ENCODE measurements at places on chromosomes 6 and 20.

- DNase-seq, result no peak
Measured at GRCh38 chr6:134658596-134658995, 291.3 kb downstream of the ALDH8A1 start.

DNA sequence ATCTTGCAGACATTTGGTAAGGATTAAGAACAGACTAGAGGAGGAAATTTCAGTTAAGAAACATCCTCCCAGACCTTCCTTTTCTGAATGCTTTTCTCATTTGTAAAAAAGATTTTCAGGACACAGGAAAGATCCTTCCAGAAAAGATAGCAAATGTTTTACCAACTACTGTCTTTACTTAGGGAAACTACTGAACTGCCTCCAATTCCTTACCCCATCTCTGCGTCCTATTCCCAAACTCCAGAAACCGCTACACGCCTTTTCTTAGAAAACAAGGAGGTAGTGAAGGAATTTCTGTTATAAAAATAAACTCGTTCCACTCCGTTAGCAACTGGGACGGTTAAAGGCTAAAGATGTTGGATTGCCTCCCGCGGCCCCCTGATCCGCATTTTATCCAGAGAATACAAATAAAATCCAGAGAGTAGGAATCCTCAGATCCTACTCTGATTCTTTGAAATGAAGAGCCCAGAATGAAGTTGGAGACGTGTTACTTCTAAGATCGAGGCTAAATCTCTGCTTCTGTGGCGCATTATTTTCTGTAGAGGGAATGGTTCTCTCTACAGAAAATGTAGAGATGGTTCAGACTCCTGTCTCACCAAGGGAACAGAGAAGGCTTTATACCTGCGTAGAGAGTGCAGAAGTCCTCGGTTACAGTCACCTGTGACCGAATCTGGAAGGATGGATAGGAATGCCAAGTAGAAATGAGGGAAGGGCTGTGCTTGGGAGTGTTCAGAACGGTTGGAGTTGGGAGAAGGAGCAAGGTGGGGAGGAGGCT, 133.0 kb downstream of the GPX5 start:
- no peak for DNase-seq

GRCh38 chr20:1446536-1446935, 20.1 kb downstream of the NSFL1C start:
- no peak for DNase-seq

DNA sequence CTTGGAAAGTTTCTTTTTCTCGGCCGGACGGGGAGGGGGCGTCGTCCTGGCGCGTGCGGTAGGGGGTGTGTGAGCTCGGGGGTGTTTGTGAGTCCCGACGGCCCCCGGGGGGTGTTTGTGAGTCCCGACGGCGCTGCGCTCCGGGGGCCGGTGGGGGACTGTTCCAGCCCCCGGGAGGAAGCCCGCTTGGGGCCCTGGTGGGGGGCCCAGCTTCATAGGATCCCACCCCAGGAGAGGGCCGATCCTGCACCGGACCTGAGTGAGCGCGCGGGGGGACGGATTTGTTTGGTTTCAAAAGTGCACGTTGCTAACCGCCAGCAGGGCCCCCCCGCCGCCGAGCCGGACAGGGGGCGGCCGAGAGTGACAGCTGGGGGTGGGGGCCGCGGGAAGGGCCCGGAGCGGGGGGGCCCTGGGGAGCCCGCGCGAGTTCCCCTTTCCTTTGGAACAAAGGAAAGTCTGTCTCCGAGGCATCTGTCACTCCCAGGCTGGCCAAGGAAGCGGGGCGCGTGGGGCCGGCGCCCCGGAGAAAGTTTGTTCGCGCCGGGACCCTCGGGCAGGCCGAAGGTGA, 485 bp downstream of the TGIF2 start:
- no peak for DNase-seq

DNA sequence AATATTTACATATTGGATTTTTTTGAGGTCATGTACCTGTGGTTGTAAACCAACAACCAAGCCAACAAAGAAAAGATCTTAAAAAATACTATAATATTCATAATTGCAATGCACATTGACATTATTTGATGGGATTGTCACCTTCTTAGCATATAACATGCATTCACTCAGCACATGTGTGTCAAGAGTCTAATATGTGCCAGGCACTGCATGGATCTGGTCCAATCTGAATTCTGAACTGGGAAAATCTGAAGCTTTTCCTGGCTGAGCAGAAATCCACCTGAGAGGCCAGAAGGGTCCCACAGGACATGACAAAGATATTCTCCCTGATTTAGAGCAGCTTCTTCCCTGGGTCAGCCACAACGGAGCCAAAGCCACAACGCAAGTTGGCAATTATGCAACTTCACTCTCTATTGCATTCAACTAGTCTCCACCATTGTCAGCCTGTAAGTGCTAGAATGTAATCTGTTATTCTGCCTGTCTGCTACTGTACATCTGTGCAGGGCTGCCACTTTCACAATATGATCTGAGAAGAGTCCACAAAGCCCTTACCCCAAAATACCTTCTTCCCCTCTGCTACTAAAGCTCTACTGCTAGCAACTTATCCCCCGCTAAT, 17.0 kb upstream of the DDO start:
- DNase-seq, result no peak

DNA sequence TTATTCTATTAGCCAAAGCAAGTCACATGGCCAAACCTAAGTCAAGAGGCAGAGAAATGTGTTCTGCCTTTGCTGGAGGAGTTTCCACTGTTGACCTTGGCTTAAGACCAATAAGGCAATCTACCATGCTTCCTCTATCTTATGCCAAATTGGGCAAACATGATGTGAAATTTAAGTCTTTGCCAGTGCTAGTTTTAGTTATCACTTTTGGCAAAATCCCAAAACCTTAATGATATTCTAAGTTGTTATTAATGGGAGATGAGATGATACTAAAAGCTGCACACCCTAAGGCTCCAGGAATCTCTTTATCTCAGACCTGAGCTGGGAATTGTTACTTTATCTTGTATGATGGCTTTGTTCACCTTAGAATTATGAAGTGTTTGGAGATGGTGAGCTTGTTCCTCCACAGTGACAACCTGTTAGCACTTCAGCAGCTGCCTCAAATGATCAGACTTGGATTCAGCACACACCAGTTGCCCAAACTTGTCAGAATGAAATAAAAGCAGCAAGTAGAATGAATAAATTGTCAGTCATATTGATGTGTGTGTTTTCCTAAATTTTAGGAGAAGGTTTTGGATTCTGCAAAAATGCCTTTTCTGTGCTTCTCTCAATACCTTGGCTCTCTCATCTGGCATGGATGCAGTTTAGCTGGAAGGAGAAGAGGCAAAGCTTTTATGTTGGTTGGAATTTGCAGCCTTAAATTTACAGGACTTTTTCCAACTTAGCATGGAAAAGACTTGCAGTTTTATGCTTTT, 49.3 kb downstream of the RIN2 start:
- no peak for DNase-seq

- DNase-seq, result no peak
Measured at GRCh38 chr6:87105823-87106222, 10.9 kb upstream of the CGA start.

- DNase-seq, result no peak
Measured at GRCh38 chr6:162068340-162068739, 659.2 kb downstream of the PRKN start.

- DNase-seq, result no peak
Measured at GRCh38 chr6:157849288-157850017, 26.4 kb downstream of the SNX9 start.

GRCh38 chr6:114586298-114586697, 243.5 kb upstream of the HS3ST5 start:
- DNase-seq, result no peak

DNA sequence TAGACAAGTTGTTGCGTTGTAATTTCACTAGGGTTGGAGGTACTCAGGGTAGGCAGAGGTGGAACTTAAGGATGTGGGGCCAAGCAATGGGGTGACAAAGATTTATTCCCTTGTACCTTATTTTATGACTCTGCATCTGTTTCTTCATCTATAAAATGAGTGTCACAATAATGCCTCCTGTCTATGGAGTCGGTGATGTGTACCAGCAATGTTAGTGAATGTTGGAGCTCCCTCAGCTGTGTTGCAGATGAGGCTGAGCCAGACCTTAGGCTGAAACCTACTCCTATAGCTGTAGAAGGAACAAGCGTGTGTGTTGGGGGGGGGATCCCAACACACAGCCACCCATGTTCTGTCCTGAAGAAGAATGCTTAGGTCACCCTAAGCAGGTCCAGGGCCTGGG, 4.5 kb downstream of the UBE2C start:
- DNase-seq, result no peak

- DNase-seq, result no peak
Measured at GRCh38 chr20:37531856-37532255, 4.2 kb upstream of the BLCAP start.

GRCh38 chr20:50029697-50030461, 47.1 kb downstream of the SNAI1 start:
- no peak for DNase-seq

GRCh38 chr6:156348424-156348823, 428.8 kb upstream of the ARID1B start:
- no peak for DNase-seq

GRCh38 chr6:167789358-167789757, 37.4 kb upstream of the AFDN start:
- no peak for DNase-seq

DNA sequence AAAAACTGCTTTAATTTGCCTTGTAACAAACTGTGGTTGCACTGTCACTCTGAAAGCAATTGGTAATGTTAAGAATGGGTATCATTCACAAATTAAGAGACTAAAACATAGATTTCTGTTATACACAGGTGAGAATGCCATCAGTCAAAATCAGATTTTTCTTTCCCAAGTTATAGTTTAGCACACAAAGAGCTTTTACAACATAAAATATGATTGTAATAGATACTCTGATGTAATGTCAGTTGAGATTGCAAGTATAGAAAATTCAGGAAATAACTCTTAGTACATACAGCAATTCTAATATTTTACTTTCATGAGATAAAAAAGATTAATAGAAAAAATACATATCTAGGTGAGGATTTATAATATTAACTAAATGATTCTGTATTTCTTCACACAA, 2.3 kb upstream of the ME1 start:
- no peak for DNase-seq

- DNase-seq, result no peak
Measured at GRCh38 chr6:120938876-120939472, 395.3 kb downstream of the TBC1D32 start.

- no peak for DNase-seq
Measured at GRCh38 chr6:157763129-157763903, 59.7 kb upstream of the SNX9 start.

- no peak for DNase-seq
Measured at GRCh38 chr6:43740961-43741764, 28.8 kb upstream of the VEGFA start.

DNA sequence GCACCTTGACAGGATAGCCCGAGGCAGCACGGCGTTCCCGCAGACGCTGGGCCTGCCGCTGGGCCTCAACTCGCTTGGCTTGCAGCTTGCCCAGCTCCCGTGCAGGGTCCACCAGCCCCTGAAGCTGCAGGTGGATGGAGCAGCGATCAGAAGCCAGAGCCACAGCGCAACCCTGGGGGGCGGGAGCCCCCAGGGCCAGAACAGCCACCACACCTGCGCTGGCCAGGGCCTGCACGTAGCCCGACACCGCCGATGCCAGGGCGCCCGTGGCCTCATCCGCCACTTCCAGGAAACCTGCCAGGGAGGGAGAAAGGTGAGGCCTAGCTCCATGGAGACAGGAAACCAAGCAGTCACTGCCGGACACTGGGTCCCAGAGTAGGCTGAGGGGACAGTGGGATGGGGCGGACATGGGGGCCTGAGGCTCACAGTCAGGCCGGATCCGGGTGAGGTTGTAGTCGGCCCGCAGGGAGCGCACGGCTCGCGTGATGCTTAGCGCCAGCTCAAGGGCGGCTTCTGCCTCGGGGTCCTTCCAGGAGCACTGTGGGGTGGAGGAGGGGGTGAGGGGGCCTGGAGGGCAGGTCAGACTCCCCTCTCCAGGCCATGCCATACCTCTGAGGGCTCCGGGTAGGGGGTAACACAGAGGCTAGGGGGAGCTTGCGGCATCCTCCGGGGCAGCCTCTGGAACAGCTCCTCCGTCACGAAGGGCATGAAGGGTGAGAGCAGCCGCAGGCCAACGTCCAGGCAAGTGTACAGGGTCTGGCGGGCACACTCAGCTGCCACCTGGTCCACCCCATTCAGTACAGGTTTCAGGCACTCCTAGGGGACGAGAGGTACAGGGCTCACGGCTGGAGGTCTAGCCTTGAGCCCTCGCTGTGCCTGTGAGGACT, 2.1 kb upstream of the VWA7 start:
- no peak for DNase-seq

- DNase-seq, result no peak
Measured at GRCh38 chr6:77324866-77325265, 138.4 kb downstream of the HTR1B start.

GRCh38 chr6:135084001-135084915, 29.6 kb upstream of the HBS1L start:
- DNase-seq, result no peak

GRCh38 chr6:8335381-8335780, 100.0 kb downstream of the SLC35B3 start:
- DNase-seq, result no peak

GRCh38 chr20:38147163-38147562, 17.9 kb downstream of the TGM2 start:
- no peak for DNase-seq

DNA sequence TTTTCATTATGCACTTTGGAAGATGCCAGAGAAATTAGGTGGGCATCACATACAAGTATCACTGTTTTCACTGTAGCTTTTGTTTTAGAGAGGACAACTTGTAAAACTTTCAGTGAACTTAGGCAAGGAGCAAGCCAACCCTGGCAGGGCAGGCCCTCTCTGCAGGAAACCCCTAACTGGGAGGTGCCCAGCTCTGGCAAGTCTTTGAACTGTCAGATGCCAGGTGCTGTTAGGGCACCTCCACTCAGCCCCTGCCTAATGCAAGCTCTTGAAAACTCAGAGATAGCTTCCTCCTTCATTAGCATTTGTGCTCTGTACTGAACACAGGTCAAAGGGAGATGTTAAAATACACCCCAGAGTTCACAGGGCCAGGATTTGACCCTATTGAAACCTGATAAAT, 774.2 kb upstream of the FLRT3 start:
- DNase-seq, result no peak

GRCh38 chr6:87762116-87762515, 60.1 kb upstream of the AKIRIN2 start:
- no peak for DNase-seq

DNA sequence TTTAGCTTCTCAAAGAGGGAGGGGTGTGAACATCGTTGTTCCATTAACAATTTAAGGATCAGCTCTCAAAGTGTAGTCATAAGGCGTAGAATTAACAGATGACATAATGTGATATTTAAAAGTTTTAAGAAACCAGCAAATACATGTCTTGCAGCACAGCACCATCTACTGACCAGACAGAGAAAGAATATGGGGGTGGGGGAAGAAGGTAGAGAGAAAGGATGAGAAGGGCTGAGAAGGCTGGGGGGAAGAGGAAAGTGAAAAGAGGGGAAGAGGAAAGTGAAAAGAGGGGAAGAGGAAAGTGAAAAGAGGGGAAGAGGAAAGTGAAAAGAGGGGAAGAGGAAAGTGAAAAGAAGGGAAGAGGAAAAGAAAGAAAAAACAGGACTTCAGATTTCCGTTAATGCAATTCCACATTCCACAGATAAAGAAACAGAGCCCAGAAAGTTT, 80.9 kb downstream of the HAO1 start:
- DNase-seq, result no peak

GRCh38 chr20:52652271-52652670, 319.9 kb upstream of the TSHZ2 start:
- DNase-seq, result no peak

- no peak for DNase-seq
Measured at GRCh38 chr20:8757146-8757545, 311.7 kb upstream of the PLCB4 start.

- no peak for DNase-seq
Measured at GRCh38 chr6:105170059-105170458, 9.8 kb downstream of the POPDC3 start.
